ENCODE measurements at places on chromosomes 1 and 21.

- DNase-seq: no peak
Observed at GRCh38 chr1:200391747-200392146, 18.1 kb downstream of the ZNF281 start.

DNA sequence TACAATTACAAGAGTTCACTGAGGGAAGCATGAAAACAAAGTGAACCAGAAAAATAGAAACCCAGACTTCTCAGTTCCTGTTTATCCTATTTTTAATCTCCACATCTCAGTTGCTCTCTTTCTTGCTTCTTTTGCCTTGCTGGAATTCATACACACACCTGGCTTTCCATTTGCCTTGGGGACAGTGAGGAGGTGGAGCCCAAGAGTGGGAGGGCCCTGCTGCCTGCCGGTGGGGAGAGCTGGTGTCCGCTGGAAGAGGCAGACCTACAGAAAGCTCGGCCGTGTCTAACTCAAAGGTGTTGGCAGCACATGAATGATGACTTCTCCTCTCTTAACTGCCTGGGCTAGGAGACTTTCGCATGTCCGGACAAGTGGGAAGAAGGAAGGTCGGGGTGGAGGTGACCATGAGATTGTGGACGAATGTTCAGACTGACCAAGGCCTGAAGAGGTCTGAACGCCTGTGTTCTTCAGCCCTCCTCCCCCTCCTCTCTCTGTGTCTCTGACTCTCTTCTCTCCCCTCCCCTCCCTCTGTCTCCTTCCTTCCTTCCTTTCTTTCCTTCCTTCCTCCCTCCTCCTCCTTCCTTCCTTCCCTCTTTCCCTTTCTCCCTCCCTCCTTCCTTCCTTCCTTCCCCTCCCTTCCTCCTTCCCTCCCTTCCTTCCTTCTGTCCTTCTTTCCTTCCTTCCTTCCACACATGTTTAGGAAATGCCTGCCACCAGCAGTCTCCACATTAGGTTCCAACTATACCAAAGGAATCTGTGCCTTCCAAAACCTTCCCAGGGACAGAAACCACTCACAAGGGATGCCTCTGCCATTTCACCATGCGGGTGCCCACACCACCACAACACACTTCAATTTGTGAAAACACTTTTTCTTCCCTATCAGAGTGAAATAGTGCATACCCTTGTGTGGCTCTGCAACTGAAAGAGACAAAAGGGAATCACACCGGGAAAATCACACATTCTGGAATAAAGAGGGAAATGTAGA lies 157.3 kb upstream of the RUNX1 start:
- DNase-seq: no peak

- no peak for DNase-seq
Observed at GRCh38 chr1:8256321-8256720, 61.6 kb upstream of the SLC45A1 start.

GRCh38 chr1:116739371-116740012 lies 14.7 kb upstream of the CD2 start:
- DNase-seq: no peak

DNA sequence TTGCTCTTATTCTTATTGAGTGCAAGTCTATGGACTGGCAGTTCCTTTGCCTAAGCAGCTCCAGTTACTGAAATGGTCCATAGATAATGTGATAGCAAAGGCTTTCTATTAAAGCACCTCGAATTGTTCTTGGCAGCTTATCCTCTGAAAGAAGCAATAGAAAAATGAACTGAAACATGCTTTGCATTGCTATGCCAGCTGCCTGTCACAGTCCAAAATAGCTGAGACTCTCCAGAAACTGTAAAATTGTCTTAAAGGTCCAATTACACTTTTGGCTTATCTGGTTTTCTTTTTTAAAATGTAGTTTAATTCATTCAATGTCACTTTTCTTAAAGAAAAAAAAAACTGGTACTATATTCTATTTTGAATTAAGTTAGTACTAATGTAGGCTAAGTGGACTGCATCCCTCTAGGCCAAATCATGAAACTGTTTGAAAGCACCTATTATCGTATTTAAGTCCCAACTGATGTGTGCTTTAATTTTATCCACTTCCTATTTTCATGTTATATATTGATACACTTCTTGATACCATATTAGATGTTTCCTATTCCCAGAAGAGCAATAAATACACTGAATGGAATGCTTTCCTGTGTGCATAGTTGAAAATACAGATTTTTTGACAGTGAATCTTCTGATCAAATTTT lies 208.0 kb upstream of the DEPDC1 start:
- DNase-seq: no peak

DNA sequence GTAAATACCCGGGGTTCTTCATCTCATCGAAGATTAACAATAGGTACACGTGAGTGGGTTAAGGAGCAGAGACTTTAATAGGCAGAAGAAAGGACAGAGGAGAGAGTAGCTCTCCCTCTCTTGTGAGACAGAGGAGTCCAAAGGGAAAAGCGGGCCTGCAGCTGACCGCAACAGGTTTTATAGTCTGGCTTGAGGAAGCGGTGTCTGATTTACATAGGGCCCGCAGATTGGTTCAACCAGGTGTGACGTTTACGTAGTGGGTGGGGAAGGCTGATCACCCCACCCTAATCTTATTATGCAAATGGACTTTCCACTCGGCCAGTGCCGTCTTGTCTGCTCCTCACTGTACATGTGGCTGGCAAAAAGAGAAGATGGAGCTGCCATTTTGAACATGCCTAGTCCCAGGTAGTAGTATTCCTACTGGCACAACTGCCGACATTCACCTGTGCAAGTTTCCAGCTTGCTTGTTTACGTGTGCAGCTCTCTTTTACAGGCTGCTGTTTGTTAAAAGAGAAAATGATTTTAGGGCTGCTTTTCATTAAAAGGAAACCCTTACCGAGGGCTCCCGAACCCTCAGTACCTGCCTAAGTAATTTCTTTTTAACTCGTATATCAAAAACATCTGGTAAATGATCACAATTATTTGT lies 10.6 kb downstream of the CDC14A start:
- no peak for DNase-seq

- no peak for DNase-seq
Observed at GRCh38 chr1:46072975-46073374, 59.5 kb downstream of the PIK3R3 start.

DNA sequence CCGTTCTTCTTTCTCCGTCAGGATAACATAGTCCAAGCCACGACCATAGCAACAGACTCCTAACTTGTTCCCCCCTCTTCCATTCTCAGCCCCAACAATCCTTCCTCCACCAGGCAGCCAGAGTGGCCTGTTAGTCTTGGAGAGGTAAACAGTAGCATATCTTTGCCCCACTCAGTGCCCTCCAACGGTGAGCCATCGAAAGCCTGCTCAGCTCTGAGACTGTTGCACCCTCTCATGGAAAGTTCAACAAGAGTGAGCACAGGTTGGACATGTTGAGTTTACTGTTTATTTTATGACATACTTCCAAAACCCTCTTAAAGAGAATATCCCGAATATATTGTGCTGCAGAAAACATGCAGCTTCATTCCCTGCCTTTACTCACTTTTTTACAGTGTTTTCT lies 30.1 kb upstream of the BACE2 start:
- DNase-seq: no peak

- DNase-seq: no peak
Observed at GRCh38 chr1:157963713-157964112, 29.7 kb upstream of the KIRREL1 start.

DNA sequence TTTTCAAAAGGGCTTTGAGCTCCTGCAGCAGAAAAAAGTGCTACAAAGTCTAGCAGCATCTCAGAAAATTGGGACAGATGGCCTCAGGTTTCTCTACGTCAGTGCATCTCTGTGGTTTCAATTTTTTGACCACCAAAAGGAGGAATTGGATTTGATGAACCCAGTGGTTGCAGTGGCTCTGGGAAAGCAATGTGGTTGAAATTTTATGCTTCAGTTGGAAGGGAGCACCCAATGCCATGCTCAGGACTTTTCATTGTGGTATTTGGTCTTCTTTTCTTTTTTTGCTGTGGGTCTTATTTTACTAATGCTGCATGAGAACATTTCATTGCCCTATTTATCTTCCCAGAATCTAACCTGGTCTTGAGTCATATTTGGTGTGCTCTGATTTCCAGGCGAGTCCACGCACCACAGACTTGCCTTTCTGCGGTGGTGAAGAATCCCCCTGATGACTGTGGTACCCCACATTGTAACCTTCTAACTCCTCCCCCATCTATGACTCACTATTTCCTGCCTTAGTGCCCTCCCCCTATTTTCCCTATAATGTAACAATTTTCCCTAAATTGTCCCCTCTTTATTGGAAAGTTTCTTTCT lies 56.7 kb downstream of the S1PR1 start:
- DNase-seq: no peak

GRCh38 chr1:153277852-153278251 lies 18.4 kb downstream of the LORICRIN start:
- DNase-seq: no peak

Measured in cortex of kidney (tissue), 1 donor.